Fibroblast of the aortic adventitia (primary cell): ENCODE measurements at places on chromosomes 2 and 18. TPM values are rescaled to one million over a fixed set of nuclear protein-coding genes. Genes with fewer than 3 reads are reported as not detected.

IMPACT gene
- total RNA-seq = 48.3 and 52.2 TPM in 2 replicates

WNT6 gene
- total RNA-seq = not detected in 2 replicates

TMEM163 gene
- not detected in 2 replicates for total RNA-seq

CENPA gene
- 9.2 TPM in 1 of 2 replicates, not detected in the other for total RNA-seq

ZNF804A gene
- total RNA-seq = 4.7 and 12.9 TPM in 2 replicates

FNDC4 gene
- total RNA-seq = 7.3 and 45.8 TPM in 2 replicates

KCNG2 gene
- not detected in 2 replicates for total RNA-seq

SPHKAP gene
- 0.09 TPM in 1 of 2 replicates, not detected in the other for total RNA-seq

LINC00305 gene
- total RNA-seq = not detected in 2 replicates

SLC40A1 gene
- total RNA-seq = 19.7 and 306 TPM in 2 replicates

CNGA3 gene
- total RNA-seq = 0.18 TPM in 1 of 2 replicates, not detected in the other

GALNT5 gene
- 11.4 and 38.3 TPM in 2 replicates for total RNA-seq

VWA3B gene
- not detected in 2 replicates for total RNA-seq

SERPINB3 gene
- not detected in 2 replicates for total RNA-seq

ATP6V1B1 gene
- 0.09 and 0.57 TPM in 2 replicates for total RNA-seq

ACVR1 gene
- 16.2 and 32.9 TPM in 2 replicates for total RNA-seq

HOXD10 gene
- not detected in 2 replicates for total RNA-seq

SLC9A2 gene
- total RNA-seq = under 0.01 TPM in 1 of 2 replicates, not detected in the other

CIDEA gene
- not detected in 2 replicates for total RNA-seq
